Kidney (tissue), 22 donors: ENCODE measurements at places on chromosomes 4 and X. TPM values are rescaled to one million over a fixed set of nuclear protein-coding genes. Genes with fewer than 3 reads are reported as not detected.

Gene CXXC4
- 0.63 TPM for total RNA-seq

Gene ANTXR2
- total RNA-seq: 33.1 TPM

Gene TMPRSS11B
- total RNA-seq: not detected

DNA sequence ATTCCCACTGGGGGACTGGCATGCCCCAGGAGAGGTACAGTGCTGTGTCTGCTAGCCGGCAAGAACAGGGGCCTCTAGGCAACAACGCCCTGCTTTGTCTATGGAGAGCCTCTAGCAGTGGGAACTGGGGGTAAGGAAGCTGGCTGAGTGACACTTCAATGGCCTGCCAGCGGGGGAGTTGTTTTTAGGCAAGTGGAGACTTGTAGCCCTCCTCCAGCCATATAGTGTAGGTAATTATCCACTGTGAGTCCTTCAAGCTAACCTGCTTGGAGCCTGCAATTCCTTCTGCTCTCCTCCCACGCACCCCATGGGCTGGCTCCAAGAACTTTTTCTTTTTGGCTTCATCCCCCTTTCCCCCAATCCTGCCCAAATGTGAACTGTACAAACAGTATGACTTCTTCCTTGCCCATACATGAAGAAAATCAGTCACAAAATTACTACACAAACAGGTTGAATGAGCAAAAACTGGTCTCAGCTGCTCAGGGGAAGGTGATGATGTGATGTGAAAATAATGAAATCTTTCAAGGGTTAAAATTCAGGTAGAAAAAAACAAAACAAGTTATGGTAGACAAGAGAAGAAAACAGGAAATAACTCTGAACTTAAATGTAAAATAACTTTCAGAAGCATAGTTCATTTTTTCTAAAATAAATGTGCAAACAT lies 33.1 kb downstream of the LEF1 start:
- no peaks in the 10 kb centered on the region for H3K4me1 ChIP-seq
- no peaks in the 10 kb centered on the region for H3K27me3 ChIP-seq
- H3K4me3 ChIP-seq: no peak overlapping the region
- peak; percentile 77 for DNase-seq
- H3K36me3 ChIP-seq: no peaks in the 10 kb centered on the region
- H3K27ac ChIP-seq: no peak overlapping the region

GRCh38 chrX:131977619-131978018 lies 45.5 kb upstream of the STK26 start:
- H3K27ac ChIP-seq: no peak overlapping the region
- peaks cover 16% of the 10 kb centered on the region for H3K27me3 ChIP-seq
- no peaks in the 10 kb centered on the region for H3K36me3 ChIP-seq
- no peaks in the 10 kb centered on the region for H3K4me1 ChIP-seq
